Esophagus squamous epithelium (tissue), 5 donors: ENCODE measurements at places on chromosomes 1 and 21.

- no peak for DNase-seq
These were observed 23.8 kb downstream of the SLC27A3 start for GRCh38 chr1:153799016-153799415.

DNA sequence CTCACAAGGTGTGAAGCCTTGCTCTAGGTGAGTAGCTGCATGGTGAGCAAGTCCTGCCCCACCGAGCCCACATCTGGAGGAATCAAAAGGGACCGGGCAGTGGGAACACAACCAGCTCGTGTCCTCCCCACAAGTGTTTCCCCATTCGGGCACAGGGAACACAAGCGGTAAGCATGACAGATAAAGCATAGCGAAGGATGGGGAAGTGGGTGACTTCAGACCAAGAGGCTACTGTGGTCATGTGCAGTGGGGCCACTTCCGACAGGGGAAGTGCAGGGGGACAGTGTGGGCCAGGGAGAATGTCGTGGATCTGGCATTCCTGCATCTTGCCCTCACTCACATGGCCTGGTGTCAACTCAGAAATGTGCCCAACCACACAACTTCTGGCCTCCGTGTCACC lies 306.2 kb downstream of the FAM72C start:
- no peak for DNase-seq

DNA sequence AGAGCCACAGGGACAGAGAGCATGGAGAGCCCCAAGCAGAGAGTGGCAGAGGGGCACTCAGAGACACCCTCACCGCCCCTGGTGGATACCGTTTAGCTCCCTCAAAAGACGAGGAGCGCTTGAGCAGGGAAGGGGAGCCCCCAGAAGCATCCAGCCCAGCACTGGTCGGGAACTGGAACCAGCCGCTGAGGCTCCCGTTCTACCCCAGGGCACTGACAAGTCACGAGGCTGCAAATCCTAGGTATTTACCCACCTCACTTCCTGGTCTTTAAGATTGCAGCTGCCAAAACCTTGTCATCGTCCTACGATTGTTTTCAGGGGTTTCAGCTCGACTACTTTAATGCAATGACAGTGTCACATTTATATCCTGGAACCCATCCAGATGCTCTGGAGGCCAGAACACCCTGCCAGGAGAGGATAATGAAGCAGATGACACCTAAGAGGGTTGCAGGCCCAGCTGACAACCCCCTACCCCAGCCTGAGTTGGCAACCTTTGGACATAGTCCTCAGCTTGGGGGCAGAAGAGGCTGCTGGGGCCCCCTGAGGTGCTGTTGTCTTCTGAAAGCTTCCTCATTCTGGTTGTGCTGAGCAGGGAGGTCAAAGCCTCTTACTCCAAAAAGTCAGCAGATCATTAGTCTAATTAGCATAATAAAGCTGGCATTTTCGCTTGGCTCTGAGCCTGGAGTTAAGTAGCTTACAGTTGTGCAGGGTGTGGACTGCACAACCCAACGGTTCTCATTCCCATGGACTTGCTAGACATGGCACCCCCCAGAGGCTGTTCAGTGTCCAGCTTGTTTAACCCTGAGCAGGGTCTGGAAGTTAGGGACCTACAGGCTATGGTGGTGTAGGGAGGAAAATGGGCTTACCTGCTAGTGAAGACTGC lies 20.6 kb upstream of the BACE2 start:
- no peak for DNase-seq

- no peak for DNase-seq
These were observed 51.5 kb downstream of the SYT14 start for GRCh38 chr1:209989525-209989924.

- no peak for DNase-seq
These were observed 9.1 kb downstream of the COL8A2 start for GRCh38 chr1:36115931-36116330.

- DNase-seq: no peak
These were observed at the start of gene GPR153 for GRCh38 chr1:6260961-6261614. TSS of gene GPR153 (minus strand) at chr1:6261098. CDS start at chr1:6254905, 6,193 bp downstream.

DNA sequence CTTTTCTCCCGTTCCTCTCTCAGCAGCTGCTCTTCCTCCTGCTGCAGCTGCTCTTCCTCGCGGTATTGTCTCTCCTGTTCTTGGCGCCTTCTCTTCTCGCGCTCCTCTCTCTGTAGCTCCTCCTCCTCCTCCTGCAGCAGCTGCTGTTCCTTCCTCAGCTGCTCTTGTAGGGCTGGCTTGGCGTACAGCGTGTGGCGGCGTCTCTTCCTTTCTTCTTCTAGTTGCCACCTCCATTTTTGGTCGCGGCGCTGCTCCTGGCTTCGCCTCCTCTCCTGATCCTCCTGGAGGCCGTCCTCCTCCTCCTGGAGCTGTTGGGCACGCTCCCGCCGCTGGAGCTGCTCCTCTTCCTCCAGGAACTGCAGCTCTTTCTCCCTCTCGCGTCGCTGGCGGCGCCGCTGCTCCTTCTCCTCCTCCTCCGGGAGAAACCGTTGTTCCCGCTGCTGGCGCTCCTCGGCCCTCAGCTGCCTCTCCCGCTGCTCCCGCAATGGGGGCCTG lies 4.8 kb downstream of the TCHH start:
- no peak for DNase-seq

DNA sequence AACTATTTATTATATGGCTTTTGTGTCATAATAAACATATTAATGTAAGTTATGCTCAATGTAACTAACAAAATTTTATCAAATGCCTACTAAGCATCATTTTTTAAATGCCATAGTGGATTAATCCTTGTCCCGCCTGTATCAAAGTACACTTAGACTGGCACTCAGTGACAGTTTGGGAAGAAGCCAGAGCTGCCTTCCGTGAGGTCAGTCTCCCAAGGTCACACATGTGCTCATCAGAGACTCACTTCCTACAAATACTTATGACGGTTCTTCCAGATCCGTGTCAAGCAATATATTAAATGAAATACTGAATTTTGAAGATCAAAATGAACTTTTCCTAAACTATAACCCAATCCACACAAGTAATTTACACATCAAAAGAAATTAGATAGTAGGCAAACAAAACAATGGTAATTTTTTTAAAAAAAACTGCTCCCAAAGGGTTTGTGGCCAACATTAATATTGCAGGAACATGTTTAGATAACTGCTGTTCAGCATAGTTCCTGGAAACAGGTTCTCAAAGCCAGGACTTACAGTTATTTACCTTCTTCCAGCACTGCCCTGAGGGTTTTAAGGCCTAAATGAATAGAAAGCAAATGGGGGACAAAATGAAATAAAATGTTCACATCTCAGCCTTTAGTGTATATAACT lies 27.2 kb downstream of the WLS start:
- DNase-seq: no peak

DNA sequence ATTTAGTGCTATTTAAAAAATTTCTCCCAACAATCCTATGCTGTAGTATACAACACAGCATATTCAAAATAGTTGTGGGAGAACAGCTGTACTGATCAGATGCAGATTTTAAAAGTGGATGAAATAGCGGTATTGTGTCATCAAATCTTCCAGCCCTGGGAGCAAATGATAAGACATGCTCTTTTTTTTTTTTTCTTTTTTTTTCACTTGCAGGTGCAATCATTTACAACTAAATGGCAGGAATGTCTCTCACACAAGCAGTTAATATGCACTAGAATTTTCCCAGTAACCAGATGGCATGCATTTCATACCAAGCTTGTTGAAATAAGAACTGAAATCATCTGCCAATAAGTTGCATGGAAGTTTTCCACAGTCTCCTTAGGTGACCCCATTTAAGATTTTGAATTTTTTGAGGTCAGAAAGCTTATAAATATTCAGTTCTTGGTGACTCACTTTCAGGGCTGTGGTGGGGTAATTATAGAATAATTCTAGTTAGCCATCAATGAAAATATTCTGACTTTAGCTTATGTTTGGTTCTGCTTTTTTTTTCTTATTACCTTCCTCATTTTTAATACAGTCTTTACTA lies 623.9 kb upstream of the NR5A2 start:
- DNase-seq: no peak

GRCh38 chr1:222761083-222761482 lies 24.1 kb downstream of the FAM177B start:
- no peak for DNase-seq

DNA sequence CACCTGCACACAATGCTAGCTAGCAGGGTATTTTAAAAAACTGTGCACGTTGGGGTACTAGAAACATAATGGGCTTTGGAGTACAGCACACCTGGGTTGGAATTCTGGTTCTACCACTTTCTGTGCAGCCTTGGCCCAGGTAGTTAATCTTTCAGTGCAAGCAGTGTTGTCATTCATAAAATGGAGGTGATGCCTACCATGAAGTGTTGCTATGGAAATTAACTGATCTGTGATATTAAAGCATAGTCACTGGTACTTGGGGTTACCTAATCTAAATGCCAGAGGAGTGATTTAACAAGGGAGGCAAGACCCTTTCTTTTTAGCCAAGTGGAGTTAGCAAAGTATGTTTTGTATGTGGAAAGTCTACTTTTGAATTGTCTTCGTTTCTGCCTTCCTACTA lies 18.0 kb downstream of the ATP1B1 start:
- no peak for DNase-seq

DNA sequence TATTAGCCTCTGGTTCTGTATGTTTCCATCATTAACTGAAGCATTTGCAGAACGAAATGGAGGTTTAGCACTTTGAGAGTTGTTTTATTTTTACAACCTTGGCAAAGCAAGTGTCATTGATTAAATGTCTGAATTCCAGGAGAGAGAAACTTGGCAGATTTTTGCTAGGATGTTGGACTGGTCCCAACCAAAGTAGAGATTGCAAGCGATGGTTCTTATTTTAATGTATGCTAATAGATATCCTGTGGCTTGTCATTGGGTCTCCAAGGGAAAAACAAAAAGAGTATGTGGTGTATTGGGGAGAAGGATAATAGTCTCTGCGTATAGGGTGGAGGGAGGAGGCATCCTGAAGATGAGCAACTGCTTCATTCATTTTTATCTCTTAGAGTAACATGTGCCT lies 457.2 kb upstream of the RUNX1 start:
- DNase-seq: no peak

- no peak for DNase-seq
These were observed 150.1 kb upstream of the FGGY start for GRCh38 chr1:59146651-59147358.

DNA sequence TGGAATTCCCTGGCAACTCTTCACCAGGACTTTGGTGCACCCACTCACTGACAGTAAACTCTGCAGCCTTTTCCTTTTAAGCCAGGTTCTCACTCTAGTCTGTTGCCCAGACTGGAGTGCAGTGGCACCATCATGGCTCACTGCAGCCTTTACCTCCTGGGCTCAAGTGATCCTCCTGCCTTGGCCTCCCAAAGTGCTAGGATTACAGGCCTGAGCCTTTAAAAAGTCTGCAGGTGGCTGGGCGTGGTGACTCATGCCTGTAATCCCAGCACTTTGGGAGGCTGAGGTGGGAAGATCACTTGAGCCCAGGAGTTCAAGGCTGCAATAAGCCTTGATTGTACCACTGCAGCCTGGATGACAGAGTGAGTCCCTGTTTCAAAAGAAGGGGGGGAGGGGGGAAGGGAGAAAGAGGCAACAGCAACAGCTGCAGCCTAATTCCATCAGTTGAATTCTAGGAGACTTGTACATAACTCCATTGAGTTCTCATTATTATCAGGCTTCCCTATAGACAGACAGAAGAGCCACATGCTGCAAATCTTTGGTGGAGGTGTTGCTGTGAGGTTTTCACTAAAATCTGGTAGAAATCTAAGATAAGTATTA lies 8.1 kb upstream of the HNRNPR start:
- no peak for DNase-seq

GRCh38 chr1:13782634-13783360 lies 82.8 kb downstream of the PRDM2 start:
- DNase-seq: no peak

GRCh38 chr1:56417646-56418045 lies 161.7 kb downstream of the PLPP3 start:
- no peak for DNase-seq

DNA sequence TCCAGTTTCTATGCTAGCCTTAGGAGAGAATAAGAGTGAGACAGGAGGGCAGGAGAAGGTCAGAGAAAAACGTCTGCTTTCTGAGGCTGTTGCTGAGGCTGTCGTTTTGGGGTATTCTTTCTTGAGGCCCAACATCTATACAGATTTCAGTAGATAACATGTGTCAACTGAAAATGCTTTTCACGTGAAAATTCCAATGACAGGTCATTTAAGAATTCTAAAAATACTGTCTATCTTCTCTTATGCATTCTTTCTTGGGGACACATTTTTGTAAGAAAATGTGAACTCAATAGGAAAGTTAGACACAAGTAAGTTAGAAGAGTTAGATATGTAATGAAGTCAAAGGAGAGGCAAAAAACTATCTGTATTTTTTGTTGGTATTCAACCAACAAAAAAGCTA lies 150.8 kb downstream of the TGFB2 start:
- no peak for DNase-seq

DNA sequence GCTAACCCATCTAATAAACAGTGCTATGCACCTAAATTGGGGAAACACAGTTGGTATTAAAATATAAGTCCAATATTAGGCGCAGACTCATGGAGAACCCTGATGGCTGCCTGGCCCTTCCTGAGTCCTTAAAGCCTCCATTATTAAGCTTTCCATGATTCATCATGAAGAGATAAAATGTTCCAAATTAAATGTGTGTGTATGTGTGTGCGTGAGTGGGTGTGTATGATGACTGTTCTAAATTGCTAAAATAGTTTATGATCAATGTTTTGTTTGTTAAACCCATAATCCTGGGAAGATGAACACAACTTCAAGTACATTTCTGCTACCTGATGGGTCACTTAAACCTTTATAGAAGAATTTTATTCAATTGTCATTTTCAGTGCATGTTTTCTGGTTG lies 6.3 kb upstream of the RBBP5 start:
- no peak for DNase-seq

- DNase-seq: no peak
These were observed 43.4 kb downstream of the KIF1B start for GRCh38 chr1:10253755-10254154.
